ENCODE measurements at places on chromosomes 16 and 17.

GRCh38 chr16:86491640-86492023 is 18.7 kb upstream of the FOXF1 start:
- no peak for DNase-seq

GRCh38 chr17:3719265-3719664 is 4.4 kb upstream of the HASPIN start:
- no peak for DNase-seq

DNA sequence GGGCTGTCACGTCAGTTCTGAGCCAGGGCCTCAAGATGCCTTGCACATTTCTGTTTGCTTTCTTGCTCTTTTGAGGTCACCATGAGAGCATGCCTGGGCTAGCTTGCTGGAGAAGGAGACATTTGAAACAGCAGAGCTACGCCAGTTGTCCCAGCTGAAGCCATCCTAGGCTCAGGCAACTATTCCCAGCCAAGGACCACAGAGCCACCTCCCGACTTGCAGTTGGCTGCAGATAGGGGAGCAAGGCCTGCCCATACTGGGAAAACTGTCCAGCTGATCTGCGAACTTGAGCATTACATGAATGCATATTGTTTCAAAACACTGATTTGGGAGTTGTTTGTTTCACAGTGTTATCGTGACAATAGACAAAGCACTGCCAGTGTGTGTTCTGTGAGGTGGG is 340.8 kb downstream of the XYLT1 start:
- DNase-seq = no peak

GRCh38 chr16:22635357-22635761 is 124.7 kb downstream of the NPIPB5 start:
- DNase-seq = no peak

- no peak for DNase-seq
These were observed 10.1 kb downstream of the TEKT5 start for GRCh38 chr16:10684511-10685151.

DNA sequence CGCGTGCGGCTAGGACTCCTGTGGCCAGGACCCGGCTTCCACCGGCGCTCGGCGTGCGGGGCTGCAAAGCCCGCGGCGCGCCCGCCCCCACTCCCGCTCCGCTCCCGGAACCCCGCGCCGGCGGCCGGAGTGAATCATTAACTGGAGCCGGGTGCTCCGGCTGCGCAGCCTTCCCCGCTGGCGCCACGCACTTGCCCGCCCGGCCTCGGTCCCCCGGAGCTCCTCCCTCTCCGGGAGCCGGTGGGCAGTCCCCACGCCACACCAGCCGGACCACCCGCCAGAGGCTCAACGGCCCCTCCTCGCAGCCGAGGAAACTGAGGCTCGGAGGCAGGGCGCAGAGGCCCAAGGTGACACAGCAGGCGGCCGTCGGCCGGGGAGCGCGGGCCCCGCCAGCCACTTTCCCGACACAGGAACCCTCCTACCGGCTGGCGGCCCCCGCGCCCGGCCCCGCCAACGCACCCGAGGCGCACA is 580 bp downstream of the BCAR1 start:
- no peak for DNase-seq

GRCh38 chr17:50021681-50022370 is 26.8 kb upstream of the DLX3 start:
- DNase-seq = no peak

DNA sequence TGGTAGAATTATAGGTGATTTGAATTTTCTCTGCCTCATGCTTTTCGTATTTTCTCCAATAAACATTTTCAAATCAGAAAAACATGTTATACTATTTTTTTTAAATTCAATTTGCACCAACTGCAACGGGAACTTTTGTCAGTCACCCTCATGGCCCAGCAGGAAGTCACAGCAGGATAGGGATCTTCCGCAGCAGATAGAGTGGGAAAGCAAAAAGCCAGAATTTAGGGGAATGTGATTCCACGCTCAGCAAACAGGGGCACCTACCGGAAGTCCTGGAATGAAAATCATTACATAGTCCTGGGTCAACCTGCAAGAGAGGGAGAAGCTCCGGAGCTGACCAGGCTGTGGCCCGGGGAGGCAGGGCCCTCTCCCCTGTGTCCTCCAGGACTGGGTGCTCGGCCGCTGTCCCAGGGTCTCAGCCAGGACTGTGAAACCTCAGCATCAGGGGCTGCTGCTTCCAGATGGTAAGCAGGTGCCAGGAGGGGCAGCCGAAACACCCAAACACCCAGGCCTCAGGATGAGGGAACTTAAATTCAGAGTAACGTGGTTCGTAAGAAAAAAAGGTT is 3.9 kb downstream of the SLC47A2 start:
- no peak for DNase-seq

DNA sequence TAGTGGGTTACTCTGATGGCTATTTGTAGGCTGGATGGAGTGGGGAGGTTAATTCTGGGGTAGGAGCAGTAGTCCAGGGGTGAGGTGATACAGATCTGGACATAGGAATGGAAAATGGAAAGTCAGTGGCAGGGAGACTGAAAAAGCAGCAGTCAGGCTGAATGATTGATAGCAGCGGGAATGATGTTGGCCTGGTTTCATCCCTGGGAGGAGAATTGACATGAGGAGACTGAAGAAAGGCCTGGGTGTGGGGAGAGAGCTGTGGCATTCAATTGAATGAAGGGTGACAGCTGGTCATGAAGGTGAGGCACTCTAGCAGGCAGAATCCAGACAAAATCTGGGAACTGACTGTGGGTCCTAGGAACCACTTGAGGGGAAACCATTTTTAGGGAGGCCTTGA is 34.7 kb upstream of the CLEC18A start:
- DNase-seq = no peak

DNA sequence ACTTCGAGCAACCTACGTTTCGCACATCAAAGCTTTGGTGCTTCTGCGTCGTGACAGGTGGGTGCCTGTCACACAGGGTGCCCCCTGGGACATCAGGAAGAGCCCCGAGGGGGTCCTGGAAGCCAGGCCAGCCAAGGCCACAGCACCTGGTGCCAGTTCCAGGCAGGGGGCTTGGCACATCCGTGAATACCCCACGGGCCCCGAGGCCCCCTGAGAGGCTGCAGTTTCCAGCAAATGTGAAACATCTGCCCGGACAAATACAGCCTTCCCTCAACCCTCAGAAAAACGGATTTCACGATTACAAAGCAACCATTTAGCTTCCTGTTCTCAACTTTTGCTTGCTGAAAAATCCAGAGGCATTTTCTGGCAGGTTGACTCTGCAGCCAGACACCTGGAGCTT is 109.3 kb upstream of the METRNL start:
- no peak for DNase-seq

DNA sequence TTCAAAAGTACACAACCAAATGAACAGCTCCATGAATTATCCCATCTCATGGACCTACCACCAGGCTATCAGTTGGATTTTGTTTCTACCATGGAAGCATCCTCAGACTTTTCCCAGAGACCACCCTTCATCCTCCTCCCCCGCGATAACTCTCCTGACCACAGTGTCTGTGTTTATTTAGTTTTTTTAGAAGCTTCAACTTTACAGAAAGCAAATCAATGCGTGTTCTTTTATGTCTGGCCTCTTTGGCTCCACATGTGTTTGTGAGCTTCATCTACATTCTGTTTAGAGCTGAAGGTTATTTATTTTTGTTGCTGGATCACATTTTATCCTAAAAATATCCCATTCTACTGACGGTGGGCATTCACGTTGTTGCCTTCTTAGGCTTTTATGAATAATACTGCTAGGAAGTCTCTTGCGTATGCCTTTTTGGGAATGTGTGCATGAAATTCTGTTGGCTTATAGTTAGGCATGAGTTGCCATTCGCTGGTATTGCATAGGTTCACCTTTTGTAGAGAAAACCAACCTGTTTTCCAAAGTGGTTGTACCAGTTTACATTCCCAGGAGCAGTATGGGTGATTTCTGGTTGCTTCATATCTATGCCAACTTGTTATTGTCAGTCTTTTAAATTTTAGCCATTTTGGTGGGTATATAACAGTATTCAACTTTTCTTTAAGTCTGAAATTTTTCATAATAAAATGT is 83.0 kb downstream of the CMIP start:
- no peak for DNase-seq

DNA sequence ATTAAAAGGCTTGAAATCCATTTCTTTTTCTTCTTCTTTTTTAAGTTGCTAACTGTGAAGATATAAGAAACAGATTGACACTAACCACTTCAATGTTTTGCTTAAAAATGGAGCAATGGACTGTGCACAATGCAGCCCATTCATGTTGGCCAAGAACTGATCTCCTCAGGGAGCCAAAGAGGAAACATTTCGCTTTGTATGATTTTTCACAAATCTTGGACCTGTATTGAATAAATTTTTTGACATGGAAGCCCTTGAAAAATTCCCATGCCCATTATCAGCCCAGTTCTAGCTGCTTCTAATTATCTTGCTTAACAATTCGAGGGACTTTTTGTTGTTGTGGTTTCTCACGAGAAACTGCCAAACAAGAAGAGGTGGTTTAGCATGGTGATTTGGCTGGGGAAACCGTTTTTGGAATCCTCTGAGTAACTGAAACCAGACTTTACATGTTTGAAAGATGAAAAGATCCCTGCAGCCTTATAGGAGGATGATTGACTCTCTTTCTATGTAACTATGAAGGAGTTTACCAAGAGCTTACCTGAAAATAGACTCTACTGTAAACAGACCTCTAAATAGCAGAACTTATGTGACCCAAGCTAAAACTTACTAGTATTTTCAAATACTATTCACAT is 1389.4 kb upstream of the GOT2 start:
- no peak for DNase-seq

DNA sequence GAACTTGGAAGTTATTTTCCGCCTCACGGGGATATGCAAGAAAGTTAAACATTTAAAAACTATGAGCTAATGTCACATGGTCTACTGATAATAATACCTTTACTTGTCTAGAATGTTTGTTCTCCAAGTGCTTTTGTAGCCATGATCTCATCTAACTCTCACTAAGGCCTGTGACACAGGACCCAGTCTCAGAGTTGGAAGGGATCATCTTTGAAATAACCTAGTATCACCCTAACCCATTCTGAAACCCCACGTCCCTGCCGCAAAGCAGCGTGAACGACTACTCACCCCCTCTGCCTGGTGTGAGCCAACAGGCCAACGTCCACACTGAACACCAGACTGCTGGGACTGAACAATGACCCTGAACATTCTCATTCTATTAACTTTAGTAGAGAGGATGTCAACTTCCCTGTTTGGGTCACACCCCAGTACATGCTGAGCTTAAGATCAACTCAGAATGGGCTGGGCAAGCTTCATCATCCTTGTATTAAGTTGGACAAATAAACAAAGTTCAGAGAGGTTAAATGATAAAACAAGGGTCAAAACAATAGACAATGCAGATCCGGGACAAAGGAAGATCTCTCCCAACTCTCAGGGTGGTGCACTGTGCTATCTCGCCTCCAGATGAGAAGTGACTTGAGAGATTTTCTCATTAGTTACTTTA is 54.8 kb upstream of the BCAR1 start:
- no peak for DNase-seq

DNA sequence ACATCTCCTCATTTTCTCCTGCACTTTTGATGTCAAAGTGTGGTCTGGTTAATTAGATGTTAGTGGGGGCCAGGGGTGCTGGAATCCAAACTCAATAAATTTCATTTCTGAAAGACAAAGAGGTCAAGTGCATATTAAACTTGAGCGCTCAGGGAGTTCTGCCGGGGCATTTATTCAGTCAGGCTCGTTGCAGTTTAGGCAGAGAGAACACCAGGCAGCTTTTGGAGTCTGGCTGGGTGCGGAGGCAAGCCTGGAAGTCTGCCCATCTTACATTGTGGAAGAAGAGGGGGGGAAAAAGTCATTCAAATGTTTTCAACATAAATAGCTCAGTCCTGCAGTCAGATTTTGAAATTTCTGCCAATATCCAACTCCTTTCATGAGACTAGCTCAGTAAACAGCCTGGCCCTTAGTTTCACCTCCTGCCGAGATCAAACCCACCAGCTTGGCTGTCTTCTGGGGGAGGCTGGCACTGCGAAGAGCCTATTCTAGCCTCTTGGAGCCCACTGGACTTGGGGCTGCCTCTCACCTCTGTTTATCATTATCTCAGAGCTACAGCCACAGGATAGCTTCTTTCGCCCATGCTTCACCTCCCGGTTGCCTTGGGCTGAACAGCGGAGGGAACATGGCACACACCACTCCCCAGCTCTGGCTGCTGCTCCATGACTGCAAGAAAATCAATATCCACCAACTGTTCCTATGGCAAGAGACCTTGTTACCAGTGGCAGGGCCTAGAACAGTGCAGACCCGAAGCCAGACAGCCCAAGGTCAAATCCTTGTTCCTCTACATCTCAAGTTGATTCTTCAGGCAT is 177.4 kb upstream of the CDH5 start:
- DNase-seq = no peak

GRCh38 chr17:57649731-57650484 is 95.2 kb downstream of the CCDC182 start:
- DNase-seq = no peak

Data from activated CD4-positive, CD25-positive, alpha-beta regulatory T cell treated with anti-CD3 and anti-CD28 coated beads, Interleukin-2, amount 50 U/mL, for 72 hours (primary cell).